Stimulated activated CD4-positive, alpha-beta T cell treated with anti-CD3 and anti-CD28 coated beads, Interleukin-2, amount 100 ng/mL, for 24 hours (primary cell): ENCODE measurements at places on chromosomes 12 and 14.

GRCh38 chr12:20053782-20054181, 314.6 kb upstream of the PDE3A start:
- DNase-seq, result no peak

DNA sequence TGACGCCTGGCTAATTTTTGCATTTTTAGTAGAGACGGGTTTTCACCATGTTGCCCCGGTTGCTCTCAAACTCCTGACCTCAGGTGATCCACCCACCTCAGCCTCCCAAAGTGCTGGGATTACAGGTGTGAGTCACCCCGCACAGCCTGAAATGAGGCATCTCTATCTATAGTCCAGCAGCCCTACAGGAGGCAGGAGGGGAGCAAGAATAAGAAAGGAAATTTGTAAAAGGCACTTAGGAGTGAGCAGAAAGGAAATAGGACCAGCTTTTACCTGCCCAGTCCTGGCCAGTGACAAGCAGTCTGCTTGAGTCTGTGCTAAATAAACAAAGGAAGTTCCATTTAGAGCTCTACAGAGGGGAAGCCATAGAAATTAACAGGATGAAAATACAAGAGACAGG, 15.0 kb upstream of the PSMA6 start:
- DNase-seq, result no peak

GRCh38 chr14:70699646-70700045, 57.9 kb downstream of the TTC9 start:
- DNase-seq, result no peak

- no peak for DNase-seq
Measured at GRCh38 chr12:95446506-95446900, 27.4 kb upstream of the METAP2 start.

DNA sequence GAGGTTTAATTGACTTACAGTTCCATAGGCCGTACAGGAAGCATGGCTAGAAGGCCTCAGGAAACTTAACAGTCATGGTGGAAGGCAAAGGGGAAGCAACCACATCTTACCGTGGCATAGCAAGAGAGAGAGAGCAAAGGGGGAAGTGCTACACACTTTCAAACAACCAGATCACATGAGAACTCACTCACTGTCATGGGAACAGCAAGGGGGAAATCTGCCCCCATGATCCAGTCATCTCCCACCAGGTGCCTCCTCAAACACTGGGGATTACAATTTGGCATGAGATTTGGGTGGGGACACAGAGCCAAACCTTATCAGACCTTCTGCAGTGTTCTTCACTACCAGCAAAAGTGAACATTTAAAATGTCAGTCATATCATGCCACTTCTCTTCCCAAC, 58.9 kb downstream of the USP15 start:
- no peak for DNase-seq

DNA sequence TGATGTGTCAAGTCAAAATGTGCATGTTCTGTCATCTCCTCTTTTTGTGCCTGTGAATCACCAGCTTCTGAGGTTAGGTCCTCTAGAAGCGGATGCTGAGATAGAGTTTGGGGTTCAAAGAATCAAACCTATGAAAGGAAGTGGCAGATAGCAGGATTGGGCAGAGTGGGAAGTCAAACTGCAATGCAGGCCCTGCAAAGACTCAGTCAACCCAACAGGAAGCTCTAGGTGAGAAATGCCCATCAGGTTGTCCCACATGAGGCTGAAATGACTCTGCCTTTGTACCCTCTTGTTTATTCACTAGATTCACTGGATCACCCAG, 4.5 kb upstream of the MIA2 start:
- peak; percentile 50 for DNase-seq

GRCh38 chr14:94411638-94412037, 23.2 kb upstream of the SERPINA1 start:
- DNase-seq, result no peak

- no peak for DNase-seq
Measured at GRCh38 chr12:52792185-52793029, 3.5 kb downstream of the KRT3 start.

- DNase-seq, result no peak
Measured at GRCh38 chr12:51218607-51219161, 822 bp upstream of the POU6F1 start.

DNA sequence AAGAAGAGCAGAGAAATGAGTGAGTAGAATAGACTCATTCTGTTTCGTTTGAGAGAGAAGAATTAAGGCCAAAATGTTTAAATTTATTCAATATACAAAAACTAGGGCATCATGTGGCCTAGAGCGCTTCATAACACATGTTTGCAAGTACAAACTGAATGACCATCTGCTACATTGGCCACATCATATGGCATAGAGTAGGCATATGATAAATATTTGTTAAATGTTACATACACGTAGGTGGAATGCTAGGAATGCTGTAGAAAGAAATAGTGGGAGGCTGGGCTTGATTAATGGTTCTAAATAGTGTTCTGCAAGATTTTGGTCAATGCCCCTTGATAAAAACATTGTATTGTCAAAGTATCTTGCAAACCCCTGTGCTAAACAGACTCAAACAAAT, 10.8 kb downstream of the MGP start:
- DNase-seq, result no peak

DNA sequence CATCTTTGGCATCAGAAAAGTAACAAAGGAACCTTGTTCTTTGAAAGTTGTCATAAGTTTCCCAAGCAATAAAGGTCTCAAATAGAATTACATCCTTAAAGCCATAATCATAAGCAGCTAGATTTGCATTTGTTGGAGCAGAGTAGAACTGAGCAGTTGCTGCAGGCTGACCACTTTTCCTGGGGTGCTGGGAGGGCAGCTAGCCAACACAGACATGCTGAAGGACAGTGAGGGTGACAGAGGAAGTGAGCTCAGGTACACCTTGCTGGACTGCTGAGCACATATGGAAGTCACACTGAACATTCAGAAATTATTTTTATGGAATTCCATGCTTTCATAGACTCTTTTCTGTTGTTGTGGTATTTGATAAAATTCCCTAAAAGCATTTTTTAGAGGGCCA, 66.2 kb downstream of the MARK3 start:
- no peak for DNase-seq

GRCh38 chr12:34291426-34291901, 269.2 kb downstream of the ALG10 start:
- no peak for DNase-seq

DNA sequence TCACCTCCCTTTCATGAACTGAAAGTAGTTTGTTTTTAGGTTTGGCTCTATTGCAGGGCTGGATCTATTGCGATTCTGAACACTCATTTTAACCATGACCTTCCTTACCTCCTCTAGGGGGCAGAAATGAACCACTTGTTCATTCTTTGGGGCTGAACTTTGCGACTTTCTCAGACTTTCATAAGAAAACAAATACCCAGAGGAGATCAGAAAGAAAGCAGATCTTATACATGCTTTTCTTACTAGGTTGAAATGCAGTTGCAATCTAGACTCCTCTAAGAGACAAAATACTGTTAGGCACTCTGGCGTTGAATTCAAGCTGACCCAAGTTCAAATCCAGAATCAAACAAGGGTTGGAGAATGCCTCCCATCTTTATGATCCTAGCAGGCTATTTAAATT, 32.6 kb upstream of the PLEKHG3 start:
- DNase-seq, result no peak

- DNase-seq, result no peak
Measured at GRCh38 chr12:117387832-117388231, 26.4 kb upstream of the NOS1 start.

GRCh38 chr12:4270016-4270830, 3.3 kb upstream of the CCND2 start:
- DNase-seq, result peak; percentile 70

GRCh38 chr12:106358396-106359241, 1.1 kb downstream of the POLR3B start:
- DNase-seq, result no peak

- no peak for DNase-seq
Measured at GRCh38 chr14:73244541-73245290, 7.4 kb downstream of the PAPLN start.

- no peak for DNase-seq
Measured at GRCh38 chr14:27049701-27050100, 451.9 kb upstream of the NOVA1 start.

GRCh38 chr12:80670214-80670613, 37.2 kb upstream of the MYF6 start:
- DNase-seq, result no peak

GRCh38 chr12:115253049-115253448, 569.1 kb upstream of the TBX3 start:
- no peak for DNase-seq

- no peak for DNase-seq
Measured at GRCh38 chr12:90410962-90411361, 544.0 kb downstream of the CCER1 start.

- no peak for DNase-seq
Measured at GRCh38 chr12:11397366-11397765, 2.0 kb upstream of the PRB2 start.

GRCh38 chr14:31968956-31969698, 108.0 kb upstream of the ARHGAP5 start:
- no peak for DNase-seq

DNA sequence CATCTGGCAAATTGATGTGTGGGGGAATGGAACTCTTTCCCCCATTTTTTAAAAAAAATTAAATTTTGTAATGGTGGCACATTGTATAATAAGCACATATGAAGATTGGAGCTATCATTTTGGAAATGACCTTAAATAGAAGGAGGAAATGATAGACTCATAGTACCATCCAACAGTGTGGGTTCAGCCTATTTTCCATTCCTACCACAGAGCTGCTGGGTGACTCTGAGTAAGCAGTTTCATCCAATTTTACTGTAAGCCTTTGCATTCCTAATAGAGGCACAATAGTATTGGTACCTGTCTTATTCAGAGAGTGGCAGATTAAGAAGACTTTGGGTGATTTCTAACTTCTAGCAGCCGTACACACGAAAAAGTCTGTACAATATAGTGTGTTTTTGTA, 304.5 kb downstream of the RAD51B start:
- DNase-seq, result no peak

GRCh38 chr12:13725049-13725448, 256.4 kb downstream of the GRIN2B start:
- DNase-seq, result no peak

DNA sequence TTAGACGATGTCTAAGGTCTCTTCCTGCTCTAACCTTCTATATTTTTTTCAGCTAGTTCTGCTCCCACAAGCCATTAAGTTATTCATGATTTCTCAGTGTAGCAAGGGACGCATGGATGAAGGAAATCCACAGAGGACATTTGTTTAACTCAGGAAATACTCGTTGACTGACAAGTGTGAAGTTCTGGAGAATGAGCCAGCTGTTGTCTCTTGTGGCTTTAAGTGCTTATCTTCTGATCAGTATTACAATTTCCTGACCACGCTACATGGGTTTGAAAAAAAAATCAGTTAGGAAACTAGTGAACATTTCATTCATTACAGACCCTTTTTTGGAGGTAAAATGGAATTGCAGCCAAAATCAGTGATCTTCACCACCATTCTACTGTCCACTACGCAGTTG, 53.1 kb downstream of the GUCY2C start:
- no peak for DNase-seq

- peak; percentile 60 for DNase-seq
Measured at GRCh38 chr14:35355981-35356841, 48.3 kb downstream of the NFKBIA start.

- DNase-seq, result no peak
Measured at GRCh38 chr12:131942671-131943070, 7.1 kb upstream of the EP400 start.

DNA sequence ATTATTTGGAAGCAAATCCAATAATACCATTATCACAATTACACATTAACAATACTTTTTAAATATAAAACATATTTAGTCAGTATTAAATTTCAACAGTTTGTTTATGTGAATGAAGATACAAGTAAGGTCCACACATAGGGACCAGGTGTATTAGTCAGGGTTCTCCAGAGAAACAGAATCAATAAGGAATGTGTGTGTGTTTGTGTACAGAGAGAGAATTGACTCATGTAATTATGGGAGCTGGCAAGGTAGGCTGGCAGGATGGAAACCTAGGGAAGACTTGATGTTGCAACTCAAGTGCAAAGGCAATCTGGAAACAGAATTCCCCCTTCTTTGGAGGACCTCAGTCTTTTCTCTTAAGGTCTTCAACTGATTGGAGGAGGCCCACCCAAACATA, 123.2 kb upstream of the OTX2 start:
- DNase-seq, result no peak

DNA sequence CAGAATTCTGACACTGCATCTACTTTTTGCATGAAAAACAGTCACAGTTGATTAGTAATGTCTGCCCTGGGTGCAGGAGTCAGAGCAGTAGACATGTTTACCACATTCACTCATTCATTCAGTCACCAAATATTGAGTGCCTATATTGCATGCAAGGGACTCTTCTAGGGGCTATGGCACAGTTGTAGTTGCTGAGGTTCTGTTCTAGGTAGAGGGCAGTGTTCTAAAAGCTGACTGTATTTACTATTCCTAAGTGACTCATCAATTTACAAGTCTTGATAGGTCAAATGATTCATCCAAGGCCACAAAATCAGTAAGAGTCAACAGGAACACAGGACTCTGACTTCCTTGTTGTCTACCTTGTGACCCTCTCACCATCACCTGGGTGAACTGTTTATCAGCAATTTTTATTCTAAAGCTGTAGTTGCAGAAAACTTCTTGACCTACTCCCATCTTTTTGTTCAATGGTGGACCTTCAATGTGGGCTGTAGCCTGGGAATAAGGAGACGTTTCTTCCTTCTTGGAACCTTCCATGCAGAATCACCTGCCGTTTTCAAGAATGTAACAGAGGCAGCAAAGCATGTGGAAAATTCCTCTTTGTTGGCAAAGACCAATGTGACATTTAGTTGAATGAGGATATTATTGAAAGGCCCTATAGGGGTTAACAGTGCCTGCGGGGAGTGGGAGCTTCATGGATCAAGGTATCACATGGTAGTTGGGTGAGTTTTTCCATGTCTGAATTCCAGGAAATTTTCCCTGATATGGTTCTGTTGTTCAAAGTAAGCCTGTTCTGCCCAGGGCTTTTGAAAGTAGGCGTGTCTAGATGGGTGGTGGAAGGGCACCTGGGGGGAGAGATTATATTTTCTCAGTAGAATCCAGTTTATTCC, 223.2 kb downstream of the KTN1 start:
- no peak for DNase-seq

DNA sequence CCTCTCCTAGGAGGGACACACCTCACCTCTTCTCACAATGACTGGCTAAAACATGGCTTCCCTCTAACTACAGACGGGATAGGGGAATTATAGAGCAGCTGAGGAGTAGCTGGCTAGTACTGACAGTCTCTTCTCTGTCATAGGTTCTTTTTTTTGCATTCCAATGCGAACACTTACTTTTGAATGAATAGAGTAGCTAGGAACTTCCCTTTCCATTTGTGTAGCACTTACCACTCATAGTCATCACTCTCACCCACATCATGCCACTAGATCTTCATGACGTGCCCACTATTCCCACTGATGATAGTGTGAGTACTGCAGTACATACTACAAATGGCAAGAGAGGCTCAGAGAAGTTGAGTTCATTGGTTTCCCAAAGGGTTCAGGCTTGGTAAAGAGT, 143.9 kb upstream of the HIF1A start:
- no peak for DNase-seq

DNA sequence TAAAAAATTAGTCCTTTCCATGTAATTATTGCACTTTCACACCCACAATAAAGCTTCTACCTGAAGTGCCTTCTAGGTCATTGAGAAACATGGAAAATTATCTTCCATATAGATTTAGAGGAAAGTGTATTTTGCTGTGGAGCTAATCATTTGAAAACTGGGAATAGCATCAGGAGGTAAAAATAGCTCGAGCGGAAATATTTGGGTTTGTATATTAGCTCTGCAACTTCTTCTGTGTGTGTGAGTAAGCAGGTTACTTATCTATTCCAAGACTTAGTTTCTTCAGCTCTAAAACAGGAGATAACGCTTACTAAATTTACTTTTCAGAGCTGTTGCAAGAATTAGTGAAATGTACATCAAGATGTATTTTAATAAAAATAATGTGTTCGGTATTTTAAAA, 95.0 kb upstream of the MON2 start:
- no peak for DNase-seq
